ENCODE measurements at places on chromosomes 5 and 9. TPM values are rescaled to one million over a fixed set of nuclear protein-coding genes. Genes with fewer than 3 reads are reported as not detected.

Gene CDX1
- total RNA-seq, result not detected

Gene AMBP
- not detected for total RNA-seq

Gene WDR38
- not detected for total RNA-seq

Gene N4BP3
- 2.0 TPM for total RNA-seq

Gene VPS13A
- 53.5 TPM for total RNA-seq

Gene IL4
- total RNA-seq, result not detected

Gene NOXA1
- total RNA-seq, result 5.6 TPM

Gene SPATA31A1
- not detected for total RNA-seq

Gene PCA3
- not detected for total RNA-seq

Gene COL15A1
- total RNA-seq, result not detected

Gene FGD3
- 256 TPM for total RNA-seq

Gene INSL4
- total RNA-seq, result not detected

Gene ZNF484
- 22.6 TPM for total RNA-seq

Gene PKN3
- total RNA-seq, result 1.7 TPM

Gene MATR3
- 255 TPM for total RNA-seq

Gene MYMK
- not detected for total RNA-seq

Gene MZB1
- total RNA-seq, result 1.1 TPM

Gene OR1J2
- not detected for total RNA-seq

Gene PIP5KL1
- total RNA-seq, result 1.8 TPM

Gene ARHGEF28
- not detected for total RNA-seq

Gene TRPM3
- not detected for total RNA-seq

Gene NOL6
- 39.1 TPM for total RNA-seq

Gene DOK3
- 3.9 TPM for total RNA-seq

Gene SMC2
- 9.7 TPM for total RNA-seq

Gene PAEP
- not detected for total RNA-seq

Gene UNC13B
- total RNA-seq, result 0.94 TPM

Gene TMEM252
- not detected for total RNA-seq

Gene ASPN
- not detected for total RNA-seq

Gene PGM5
- total RNA-seq, result not detected

Gene GPR151
- not detected for total RNA-seq

Gene RNF145
- 67.8 TPM for total RNA-seq

Gene ANKRD18B
- total RNA-seq, result 1.2 TPM

Gene TRMO
- total RNA-seq, result 59.5 TPM

Gene CARD9
- 0.70 TPM for total RNA-seq

Gene NREP
- 0.41 TPM for total RNA-seq

Gene OLFML2A
- not detected for total RNA-seq

Gene PCDHB12
- not detected for total RNA-seq

Gene KIF12
- total RNA-seq, result not detected

Gene TMEM174
- total RNA-seq, result not detected

Gene AGXT2
- total RNA-seq, result not detected

Gene OMD
- total RNA-seq, result not detected

Measured in CD4-positive, alpha-beta memory T cell (primary cell).